ENCODE measurements at places on chromosomes 13 and 19. TPM values are rescaled to one million over a fixed set of nuclear protein-coding genes. Genes with fewer than 3 reads are reported as not detected.

The RNF113B gene
- total RNA-seq, result not detected

The MEF2B gene
- 0.29 TPM for total RNA-seq

The SH2D3A gene
- total RNA-seq, result not detected

The CTU1 gene
- 3.9 TPM for total RNA-seq

The OR7E24 gene
- total RNA-seq, result not detected

The TNFSF13B gene
- 1.0 TPM for total RNA-seq

The TUBB4A gene
- 0.54 TPM for total RNA-seq

The DHDH gene
- total RNA-seq, result not detected

The KIR2DL1 gene
- not detected for total RNA-seq

The IGFL1 gene
- total RNA-seq, result not detected

The INTS6 gene
- 24.8 TPM for total RNA-seq

The FUT6 gene
- not detected for total RNA-seq

The TSSK6 gene
- total RNA-seq, result 0.28 TPM

The CERS1 gene
- 0.21 TPM for total RNA-seq

The CHST8 gene
- total RNA-seq, result 0.20 TPM

The SMIM44 gene
- not detected for total RNA-seq

The IQCN gene
- total RNA-seq, result 0.62 TPM

The TNFSF9 gene
- total RNA-seq, result 0.77 TPM

The ZNF738 gene
- 6.0 TPM for total RNA-seq

All from heart left ventricle (tissue), 16 donors.